HAP-1 (cell line): ENCODE measurements at places on chromosomes 1 and 21.

DNA sequence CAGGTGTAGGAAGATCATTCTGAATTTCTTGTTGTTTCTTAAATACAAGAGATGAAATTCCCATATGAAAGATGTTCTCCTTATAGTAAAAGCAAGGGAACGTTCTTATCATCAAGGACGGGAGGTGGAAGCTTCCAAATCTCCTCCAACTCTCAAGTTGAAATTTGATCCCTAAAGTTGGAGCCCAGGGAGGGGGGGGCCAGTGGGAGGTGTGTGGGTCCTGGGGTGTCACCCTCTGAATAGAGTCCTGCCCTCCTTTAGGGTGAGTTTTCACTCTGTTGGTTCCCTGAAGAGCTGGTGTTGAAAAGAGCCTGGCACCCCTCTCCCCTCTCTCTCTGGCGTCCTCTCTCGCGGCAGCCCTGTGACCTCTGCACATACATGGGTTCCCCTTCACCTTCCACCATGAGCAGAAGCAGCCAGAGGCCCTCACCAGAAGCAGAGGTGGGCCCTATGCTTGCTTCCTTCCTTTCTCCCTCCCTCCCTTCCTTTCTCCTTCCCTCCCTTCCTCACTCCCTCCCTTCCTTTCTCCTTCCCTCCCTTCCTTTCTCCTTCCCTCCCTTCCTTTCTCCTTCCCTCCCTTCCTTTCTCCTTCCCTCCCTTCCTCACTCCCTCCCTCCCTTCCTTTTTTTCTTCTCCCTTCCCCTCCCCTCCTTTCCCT is 10.0 kb upstream of the TRIM17 start:
- no peak for DNase-seq

DNA sequence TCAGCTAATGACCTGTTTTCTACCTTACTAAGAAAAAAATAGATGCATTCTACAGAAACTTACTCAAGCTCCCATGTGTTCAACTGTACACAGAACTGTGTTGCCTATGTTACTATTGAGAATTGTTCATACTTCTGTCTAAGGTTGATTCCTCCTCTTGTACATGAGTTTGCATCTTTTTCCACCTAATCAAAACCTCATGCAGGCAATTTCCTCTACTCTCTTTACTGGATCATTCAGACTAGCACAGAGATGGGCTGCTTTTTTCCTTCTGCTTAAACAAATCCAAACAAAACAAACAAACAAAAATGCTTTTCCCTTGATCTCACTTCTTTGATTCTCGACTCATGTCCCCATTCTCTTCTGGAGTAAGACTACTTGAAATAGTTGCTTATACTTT is 58.8 kb upstream of the PTGFR start:
- DNase-seq, result no peak

- no peak for DNase-seq
These were observed 101.4 kb downstream of the PBX1 start for GRCh38 chr1:164660412-164660772.

DNA sequence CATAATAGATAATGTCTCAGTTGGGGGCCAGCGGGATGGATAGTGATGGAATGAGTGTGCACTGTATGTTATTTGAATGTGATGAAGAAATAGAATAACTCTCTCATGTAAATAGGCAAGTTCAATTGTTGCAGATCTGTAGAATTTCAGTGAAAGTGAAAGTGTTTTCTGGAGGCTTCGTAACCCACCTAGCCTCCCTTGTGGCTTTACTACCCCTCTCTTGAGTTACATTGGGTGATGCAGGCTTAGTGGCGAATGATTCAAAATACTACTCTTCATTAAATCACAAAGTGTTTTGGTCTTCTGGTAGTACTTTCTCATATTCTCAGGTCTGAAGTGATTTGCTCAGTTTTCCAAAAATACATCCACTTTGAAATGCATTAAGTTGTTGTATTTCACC is 411.9 kb downstream of the ZP4 start:
- DNase-seq, result no peak
